ENCODE measurements at places on chromosomes 1 and 21.

GRCh38 chr1:167726008-167726407 lies 4.2 kb downstream of the MPZL1 start:
- no peak for DNase-seq

GRCh38 chr21:33266789-33267135 lies 595 bp downstream of the IL10RB start:
- no peak for DNase-seq

DNA sequence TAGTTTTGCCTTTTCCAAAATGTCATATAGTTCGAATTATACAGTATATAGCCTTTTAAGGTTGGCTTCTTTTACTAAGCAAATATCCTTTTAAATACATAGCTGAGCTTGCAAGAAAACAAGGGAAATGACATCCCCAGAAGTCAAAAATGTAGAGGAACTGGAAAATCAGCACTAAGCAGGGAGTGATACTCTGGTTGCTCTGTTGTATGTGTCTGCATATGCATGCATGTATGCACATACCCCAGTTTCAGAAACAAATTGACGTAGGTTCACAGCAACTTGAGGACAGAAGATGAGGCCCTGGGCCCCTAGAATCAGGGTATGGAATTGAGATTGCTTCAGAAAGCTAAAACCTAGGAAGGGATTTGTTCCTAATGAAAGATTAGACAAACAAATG lies 75.1 kb upstream of the GNG4 start:
- no peak for DNase-seq

GRCh38 chr21:20163167-20163566 lies 835.0 kb upstream of the NCAM2 start:
- no peak for DNase-seq

DNA sequence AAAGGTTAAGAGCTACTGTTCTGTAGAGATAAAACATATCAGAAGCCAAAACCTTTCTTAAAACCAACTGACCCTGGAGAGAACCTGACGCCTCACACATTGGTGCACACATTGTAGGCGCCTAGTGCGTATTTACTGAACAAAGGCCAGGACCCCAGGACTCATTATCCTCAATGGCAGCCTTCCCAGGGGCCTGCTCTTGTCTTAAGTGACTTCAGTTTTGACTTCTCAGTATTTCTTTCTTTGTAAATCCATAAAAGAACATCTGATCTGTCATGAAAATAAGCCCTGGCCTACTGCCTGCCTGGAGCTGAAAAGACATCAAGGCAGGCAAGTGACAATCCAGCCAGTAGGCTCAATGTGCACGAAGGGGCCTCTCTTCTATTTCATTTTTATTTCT lies 27.6 kb downstream of the ABCA4 start:
- no peak for DNase-seq

GRCh38 chr1:234901491-234902049 lies 227.1 kb downstream of the TOMM20 start:
- DNase-seq = no peak

DNA sequence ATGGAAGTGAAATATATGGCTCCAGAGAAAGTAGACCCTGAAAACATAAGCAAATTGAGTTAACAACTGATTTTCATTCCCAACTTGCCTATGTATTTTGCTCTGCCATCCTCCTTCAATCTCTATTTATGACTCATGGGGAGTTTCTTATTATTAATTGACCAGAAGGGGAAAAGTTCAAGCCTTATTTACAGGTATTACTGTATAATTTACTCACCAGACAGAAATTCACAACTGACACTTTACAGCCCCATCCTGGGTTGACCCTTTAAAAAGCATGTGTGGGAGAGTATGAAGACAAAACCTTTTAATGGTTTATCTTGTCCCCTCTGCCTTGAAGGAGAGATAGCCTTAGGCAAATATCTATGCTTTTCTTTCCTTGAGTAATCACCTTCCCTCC lies 39.8 kb upstream of the C1orf53 start:
- no peak for DNase-seq

GRCh38 chr1:110214454-110215404 lies 4.6 kb downstream of the KCNC4 start:
- no peak for DNase-seq

GRCh38 chr1:156970017-156970416 lies 49.6 kb downstream of the LRRC71 start:
- DNase-seq = no peak

DNA sequence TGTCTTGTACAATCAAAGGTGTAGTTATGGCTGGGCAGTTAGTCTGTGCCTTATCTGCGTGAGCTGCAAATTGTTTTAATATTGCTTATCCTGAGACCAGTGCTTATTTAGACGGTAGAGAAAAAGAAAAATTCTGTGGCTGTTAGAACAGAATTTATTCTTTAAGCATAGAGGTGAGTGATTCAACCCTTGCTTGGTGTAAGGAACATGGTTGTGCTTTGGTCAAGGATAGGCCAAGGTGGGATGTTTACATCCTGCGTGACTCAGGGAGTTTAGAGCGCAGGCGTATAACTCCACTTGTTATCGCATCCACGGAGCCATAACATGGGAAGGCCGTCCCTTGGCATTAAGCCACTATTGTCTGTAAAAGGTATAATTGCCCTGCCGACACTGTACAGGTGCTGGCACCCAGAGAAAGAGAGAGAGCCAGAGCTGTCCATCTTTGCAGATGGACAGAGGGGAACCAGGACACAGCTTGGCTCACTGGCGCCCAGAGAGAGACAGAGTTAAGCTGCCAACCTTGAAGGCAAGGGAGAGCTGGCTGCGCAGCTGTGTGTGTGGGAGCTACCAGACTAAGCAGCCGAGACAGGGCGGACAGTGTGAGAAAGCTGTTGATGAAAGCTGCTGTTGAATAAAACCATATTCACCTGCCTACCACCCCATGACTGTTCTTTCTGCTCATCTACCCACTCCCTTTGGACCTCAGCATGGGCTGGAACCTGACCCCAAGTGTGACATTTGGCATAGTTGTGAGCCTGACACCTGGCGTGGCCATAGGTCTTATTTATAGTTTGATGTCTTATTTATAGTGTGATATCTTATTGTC lies 200.4 kb downstream of the DYRK1A start:
- no peak for DNase-seq

- DNase-seq = no peak
Observed at GRCh38 chr1:201505503-201505890, 1.4 kb downstream of the CSRP1 start.

DNA sequence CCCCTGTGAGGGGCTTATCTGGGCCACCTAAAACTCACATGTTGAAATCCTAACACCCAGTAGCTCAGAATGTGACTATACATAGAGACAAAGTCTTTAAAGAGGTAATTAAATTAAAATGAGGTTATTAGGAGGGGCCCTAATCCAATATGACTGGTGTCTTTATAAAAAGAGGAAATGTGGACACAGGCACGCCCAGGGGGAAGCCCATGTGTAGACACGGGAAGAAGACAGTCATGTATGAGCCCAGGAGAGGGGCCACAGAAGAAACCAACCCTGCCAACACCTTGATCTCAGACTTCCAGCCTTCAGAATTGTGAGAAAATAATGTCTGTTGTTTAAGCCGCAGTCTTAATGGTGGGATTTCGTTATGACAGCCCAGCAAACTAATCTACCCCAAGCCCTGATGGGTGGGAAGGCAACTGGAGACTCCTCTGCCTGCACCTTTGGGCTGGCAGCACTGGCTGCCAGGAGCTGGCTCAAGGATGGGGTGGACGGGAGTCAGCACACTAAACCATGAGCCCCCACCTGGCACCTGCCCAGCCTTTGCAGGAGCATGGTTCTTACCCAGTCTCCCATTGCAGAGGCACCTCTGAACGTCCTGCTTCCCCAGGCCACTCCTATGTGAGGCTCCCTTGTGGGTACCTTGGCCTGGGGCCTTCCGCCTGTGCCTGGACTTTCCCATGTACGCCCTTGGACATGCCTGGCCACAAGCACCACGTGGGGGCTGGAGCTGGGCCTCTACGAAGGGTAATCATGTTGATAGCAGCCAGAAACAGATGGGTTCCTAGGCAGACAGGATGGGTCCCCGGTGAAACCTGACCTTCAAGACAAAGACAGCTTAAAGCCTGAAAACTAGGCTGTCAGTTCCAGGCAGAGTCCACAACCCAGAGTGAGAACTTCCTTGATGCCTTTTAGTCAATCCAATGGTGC lies 57.1 kb upstream of the DMRTB1 start:
- no peak for DNase-seq

DNA sequence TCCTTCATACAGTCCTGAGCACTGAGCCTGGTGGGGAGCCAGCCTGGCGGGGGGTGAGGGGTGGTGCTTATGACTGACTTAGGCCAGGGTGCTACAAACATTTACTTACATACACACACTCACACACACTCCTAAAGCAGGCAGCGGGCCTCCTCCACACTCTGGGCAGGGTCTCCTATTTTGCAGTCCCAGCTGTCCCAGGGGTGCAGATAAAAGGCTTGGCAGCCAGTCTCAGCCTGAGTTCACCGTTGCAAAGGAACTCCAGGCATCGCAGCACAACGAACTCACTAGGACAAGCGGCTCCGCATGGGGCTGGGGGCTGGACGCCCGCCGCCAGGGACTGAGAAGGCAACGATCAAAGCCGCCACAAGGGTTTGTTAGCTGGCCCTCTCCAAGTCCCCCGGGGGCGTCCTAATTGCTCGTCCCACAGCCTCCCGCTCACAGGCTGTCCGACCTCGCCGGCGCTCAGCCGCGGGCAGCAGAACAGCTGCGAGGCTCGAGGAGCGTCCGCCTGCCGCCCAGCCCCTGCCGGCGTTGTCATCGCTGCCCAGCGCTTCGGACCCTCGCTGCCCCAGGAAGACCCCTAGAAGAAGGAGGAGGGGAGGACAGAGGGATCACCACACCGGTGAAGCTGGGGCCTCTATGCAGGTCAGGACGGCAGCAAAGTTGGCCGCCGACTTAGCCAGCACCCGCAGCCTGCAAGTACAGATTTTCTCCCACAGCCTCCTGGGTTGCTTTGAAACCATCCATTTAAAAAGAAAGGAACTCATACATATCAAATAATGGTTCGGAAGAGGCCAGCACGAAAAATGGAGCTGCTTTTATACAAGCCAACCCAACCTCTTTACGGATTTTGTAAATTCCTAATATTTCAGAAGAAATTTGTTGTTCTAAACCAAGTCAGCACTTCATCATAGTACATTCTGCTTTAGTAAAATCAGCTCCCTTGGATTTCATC lies 6.2 kb downstream of the BARHL2 start:
- DNase-seq = no peak

- DNase-seq = no peak
Observed at GRCh38 chr1:211328866-211329475, 2.3 kb downstream of the TRAF5 start.

- DNase-seq = no peak
Observed at GRCh38 chr1:78168306-78168705, 122.5 kb downstream of the GIPC2 start.

DNA sequence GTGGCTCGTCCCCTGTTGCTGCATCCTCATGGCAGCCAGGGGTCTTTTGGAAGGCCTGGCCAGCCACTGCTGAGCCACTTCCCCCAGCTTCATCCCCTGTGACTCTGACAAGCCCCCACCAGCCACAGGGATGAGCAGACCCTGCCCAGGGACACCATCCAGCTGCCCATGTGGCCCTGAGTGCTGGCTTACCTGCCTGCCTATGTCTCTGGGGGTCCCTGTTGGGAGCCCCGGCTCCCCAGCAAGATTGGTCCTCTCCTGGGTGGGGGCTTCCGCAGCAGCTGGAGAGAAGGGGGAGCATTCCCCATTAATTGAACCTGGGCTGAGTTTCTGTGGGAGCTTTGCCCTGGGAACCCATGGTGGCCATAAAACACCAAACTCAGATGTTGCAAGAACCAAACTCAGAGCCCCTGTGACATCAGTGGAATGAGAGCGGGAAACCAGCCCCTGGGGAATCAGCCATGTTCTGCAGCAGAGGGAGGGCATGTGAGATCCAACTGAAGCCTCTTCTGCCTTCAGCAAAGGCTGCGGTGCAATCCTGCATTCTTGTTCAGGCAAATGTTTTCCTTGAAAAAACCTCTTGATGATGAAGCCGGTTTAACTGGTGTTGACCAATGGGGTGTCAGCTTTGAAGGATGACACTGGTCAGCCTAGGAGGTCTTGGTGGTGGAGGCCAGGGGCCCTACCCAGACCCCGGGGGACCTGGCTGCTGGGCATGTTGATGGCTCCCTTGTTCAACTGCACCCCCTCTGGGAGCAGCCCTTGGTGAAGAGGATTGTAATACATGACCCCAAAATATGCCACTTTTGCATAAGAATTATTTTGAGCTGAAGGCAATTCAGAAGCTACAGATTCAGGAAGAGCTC lies 28.3 kb upstream of the COL18A1 start:
- no peak for DNase-seq

DNA sequence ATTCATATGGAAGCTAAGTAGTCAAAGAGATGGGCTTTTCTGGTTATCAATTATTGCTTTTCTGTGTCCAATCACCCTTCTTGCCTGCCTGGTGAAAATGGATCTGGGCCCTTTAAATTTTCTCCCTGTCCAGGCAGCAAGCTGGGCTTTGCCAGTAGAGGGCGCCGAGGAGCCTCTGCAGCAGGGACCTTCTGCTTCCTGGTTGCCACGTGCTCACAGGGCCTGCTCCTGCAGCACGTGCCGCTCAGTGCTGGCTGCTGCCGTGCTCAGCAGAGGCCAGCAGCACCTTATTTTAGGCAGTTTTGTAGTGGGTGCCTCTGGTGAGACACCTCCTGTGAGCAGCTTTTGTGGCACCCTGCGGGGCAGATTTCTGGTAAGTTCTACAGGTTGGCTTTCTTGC lies 4.0 kb downstream of the ACTL8 start:
- DNase-seq = no peak

GRCh38 chr1:240946926-240947325 lies 335.0 kb upstream of the GREM2 start:
- no peak for DNase-seq

- no peak for DNase-seq
Observed at GRCh38 chr1:28160782-28161266, 15.7 kb downstream of the PTAFR start.

GRCh38 chr21:45575304-45575992 lies 33.2 kb upstream of the SLC19A1 start:
- no peak for DNase-seq

GRCh38 chr21:39456665-39457064 lies 4.9 kb downstream of the SH3BGR start:
- no peak for DNase-seq

DNA sequence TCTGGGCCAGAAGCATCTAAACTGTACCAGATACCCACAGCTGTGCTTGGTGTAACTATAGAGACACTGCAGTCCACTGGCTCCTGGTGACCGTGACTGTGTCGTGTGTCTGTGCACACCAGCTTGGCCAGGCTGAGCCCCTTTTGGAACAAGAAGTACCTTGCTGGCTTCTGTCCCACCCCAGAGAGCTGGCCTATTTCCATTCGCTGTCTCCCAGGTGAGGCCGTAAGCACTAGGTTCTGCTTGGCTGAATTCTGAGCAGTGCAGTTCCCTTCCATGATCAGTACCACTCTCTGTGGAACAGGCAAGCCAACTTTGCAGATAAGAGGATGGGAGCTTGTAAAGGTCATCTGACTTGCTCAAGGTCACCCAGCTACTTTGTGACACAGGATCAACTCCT lies 119.9 kb upstream of the DNAH14 start:
- no peak for DNase-seq

GRCh38 chr1:209929751-209930150 lies 8.3 kb upstream of the SYT14 start:
- no peak for DNase-seq

GRCh38 chr1:44246806-44247205 lies 33.5 kb downstream of the DMAP1 start:
- DNase-seq = no peak

GRCh38 chr1:233940908-233941307 lies 36.4 kb downstream of the SLC35F3 start:
- no peak for DNase-seq

GRCh38 chr1:30778154-30778978 lies 20.8 kb upstream of the LAPTM5 start:
- DNase-seq = no peak

Measured in GOT3 (cell line).